PC-9 (cell line): ENCODE measurements at places on chromosomes 16 and 17. TPM values are rescaled to one million over a fixed set of nuclear protein-coding genes. Genes with fewer than 3 reads are reported as not detected.

The BOLA2B gene
- 258 and 379 TPM in 2 replicates for total RNA-seq

GRCh38 chr16:19776565-19776964 is 58.5 kb downstream of the IQCK start:
- H3K4me1 ChIP-seq: no peaks in the 10 kb centered on the region
- no peaks in the 10 kb centered on the region for H3K36me3 ChIP-seq
- H3K4me3 ChIP-seq: no peak overlapping the region
- H3K27me3 ChIP-seq: no peaks in the 10 kb centered on the region

- H3K4me3 ChIP-seq: no peak overlapping the region
- peak; percentile 60 for DNase-seq
- no peaks in the 10 kb centered on the region for H3K36me3 ChIP-seq
- peaks cover 55% of the 10 kb centered on the region for H3K4me1 ChIP-seq
Measured at GRCh38 chr16:4293822-4294457, 21.1 kb upstream of the TFAP4 start.

GRCh38 chr17:42798011-42798382 is 507 bp downstream of the COA3 start:
- no peaks in the 10 kb centered on the region for H3K27me3 ChIP-seq
- DNase-seq: no peak

The CCL7 gene
- not detected in 2 replicates for total RNA-seq

DNA sequence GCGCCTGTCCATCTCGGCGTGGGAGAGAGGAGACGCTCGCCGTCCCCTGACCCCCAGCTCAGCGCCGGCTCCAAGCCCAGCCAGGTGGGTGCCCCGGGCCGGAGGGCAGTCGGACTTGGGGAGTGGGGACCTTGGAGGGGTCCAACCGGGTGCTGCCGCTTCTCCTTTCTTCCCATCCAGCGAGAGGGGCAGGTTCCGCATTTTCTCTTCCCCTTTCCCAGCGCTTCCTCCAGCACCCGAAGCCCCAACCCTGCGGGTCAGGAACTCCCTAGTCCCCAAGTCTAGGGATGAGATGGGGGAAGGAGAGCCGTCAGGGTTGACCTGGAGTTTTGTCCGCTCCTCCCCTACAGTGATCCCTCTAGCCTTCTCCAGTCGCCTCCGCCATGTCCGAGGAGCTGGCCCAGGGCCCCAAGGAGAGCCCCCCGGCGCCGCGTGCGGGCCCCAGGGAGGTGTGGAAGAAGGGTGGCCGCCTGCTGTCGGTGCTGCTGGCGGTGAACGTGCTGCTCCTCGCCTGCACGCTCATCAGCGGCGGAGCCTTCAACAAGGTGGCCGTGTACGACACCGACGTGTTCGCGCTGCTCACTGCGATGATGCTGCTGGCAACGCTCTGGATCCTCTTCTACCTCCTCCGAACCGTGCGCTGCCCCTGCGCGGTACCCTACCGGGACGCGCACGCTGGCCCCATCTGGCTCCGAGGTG is at the start of gene OTOP2:
OTOP2 (plus strand) TSS at position 24 of the 699 bp plus-strand sequence; CDS start at position 384, 360 bp downstream.
- DNase-seq: no peak
- peak within 1 kb of the TSS; percentile 55; the same call in 1 of the 2 replicates for H3K4me3 ChIP-seq
- no peaks in the 10 kb centered on the region for H3K4me1 ChIP-seq
- H3K27ac ChIP-seq: no peak within 1 kb of the TSS
